ENCODE measurements at places on chromosomes 3 and 15.

- no peak for DNase-seq
Measured at GRCh38 chr3:115862849-115863248, 239.5 kb downstream of the GAP43 start.

DNA sequence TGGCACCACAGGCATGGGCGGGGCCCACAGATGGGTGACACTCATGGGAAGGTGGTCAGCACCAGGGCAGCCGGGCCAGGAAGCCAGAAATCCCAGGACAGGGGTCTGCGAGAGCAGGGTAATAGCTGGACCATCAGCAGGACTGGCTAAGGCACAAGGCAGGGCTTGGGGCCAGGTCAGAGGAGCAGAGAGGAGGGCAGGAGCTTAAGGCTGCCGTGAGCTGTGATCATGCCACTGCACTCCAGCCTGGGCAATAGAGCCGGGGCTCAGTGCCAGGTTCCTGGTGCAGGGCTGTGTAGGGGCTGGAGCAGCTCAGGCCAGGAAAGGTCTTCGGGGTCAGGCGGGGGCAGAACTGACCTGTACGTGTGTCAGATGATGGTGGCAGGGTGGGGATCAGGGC, 64.2 kb upstream of the LINGO1 start:
- no peak for DNase-seq

- no peak for DNase-seq
Measured at GRCh38 chr15:58593870-58594269, 155.6 kb downstream of the ADAM10 start.

- no peak for DNase-seq
Measured at GRCh38 chr3:138284079-138284478, 45.6 kb downstream of the NME9 start.

- no peak for DNase-seq
Measured at GRCh38 chr3:6640907-6641306, 220.0 kb upstream of the GRM7 start.

- DNase-seq = no peak
Measured at GRCh38 chr3:46888705-46889104, 11.2 kb downstream of the PTH1R start.

DNA sequence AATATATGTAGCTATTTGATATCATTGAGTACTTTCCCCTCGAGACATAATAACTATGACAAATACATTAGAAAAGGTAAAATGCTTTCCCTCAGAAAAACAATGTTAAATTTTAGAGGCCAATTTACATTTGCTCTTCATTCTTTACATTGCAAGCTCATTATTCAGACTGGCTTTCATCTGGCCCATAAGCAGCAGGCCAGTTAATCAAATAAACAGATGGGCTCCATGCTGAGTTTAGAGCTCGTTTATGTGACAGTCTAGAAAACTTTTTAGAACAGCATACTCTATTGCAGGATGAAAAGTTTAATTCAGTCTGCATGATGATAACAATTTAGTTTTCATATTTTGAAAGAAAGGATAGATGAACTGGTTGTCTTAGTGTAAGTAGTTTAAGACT, 150.6 kb downstream of the DUT start:
- no peak for DNase-seq

- DNase-seq = peak; percentile 96
Measured at GRCh38 chr15:82540055-82540983, at the start of gene RPS17. TSS of gene RPS17 (minus strand) at chr15:82540457. CDS start at chr15:82540428, 29 bp downstream.

GRCh38 chr3:177742273-177742672, 545.0 kb upstream of the TBL1XR1 start:
- DNase-seq = no peak

- DNase-seq = no peak
Measured at GRCh38 chr3:188842639-188843038, 329.1 kb upstream of the TPRG1 start.

GRCh38 chr3:139292711-139293664, 50.8 kb upstream of the MRPS22 start:
- DNase-seq = no peak

- no peak for DNase-seq
Measured at GRCh38 chr3:88668180-88668579, 439.2 kb upstream of the EPHA3 start.

DNA sequence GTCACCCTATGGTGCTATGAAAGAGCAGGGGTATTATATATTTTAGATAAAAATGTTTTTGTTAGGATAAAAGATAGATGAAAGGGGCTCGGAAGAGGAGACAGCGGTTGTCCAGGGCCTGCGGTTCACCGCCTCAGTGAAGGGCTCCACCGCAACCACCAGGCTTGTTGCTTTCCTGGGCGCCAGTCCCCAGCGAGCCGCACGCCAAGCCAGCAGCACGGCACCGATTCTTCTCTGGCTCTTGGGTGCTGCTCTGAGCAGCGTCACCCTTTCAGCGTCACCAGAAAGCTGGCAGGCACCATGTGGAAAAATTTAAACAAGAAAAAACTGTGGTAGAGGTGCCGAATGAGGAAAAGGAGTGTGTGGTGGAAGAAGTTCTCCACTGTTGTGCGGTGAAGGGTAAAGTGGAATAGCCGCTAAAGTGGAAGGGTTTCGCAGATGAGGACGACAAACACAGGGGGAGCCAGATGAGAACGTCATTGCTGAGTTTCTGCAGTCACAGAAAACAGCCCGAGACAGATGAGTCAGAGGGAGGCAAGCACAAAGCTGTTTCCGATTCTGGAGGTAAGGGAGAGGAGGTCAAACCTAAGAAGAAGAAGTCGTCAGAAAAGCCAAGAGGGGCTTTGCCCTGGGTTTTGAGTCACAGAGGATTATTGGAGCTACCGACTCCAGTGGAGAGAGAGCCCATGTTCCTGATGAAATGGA, 569.2 kb downstream of the ZBBX start:
- no peak for DNase-seq

- DNase-seq = no peak
Measured at GRCh38 chr3:122100591-122101463, 45.7 kb downstream of the CD86 start.

GRCh38 chr15:101615986-101616848, 36.0 kb downstream of the TM2D3 start:
- no peak for DNase-seq

DNA sequence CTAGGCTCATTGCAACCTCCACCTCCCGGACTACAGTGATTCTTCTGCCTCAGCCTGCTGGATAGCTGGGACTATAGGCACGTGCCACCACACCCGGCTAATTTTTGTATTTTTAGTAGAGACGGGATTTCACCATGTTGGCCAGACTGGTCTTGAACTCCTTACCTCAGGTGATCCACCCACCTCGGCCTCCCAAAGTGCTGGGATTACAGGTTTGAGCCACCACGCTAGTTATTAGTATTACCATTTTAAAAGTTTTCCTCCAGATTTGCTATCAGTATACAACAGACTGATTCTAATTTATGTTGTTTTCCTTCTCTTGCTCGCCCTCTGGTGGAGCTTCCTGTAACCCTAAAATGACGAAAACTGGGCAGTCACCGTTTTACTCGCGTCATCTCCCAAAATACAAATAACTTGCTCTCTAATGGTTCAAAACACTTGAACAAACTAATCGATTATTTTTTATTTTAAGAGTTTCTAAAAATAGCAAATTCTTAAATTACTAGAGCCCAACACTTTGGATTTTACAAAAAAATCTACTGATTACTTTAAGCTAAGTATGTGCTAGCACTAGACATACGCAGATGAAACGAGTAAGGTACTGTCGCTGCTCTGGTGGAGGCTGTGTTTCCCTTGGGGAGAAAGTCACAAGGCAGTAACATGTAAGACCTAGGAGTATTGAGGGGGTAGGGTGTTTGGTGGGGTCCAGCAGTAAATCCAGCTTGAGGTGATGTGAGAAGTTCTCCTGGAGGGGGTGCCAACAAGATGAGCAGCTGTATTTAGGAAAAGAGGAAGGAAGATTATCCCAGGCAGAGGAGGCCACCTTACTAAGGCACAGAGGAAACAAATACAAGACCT, 203.3 kb downstream of the MBNL1 start:
- DNase-seq = peak; percentile 46

GRCh38 chr3:43759297-43759782, 68.6 kb downstream of the ABHD5 start:
- no peak for DNase-seq

DNA sequence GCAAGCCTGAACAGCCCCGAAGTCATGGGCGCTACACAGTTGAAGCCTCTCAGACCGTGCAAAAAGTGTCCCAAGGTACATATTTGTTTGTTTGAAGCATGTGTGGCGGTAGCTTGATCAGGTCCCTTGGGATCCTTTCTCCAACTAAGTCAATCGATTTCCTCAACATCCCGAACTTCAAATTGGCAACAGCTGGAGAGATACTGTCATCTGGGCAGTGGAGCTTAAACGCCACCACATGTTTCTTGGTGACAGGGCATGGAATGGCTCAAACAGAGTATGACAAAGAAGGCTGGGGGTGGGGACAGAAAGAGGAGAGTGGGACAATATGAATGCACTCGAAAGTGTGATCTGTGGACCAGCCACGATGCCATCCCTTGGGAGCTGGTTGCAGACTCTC, 84.9 kb upstream of the PSMD6 start:
- DNase-seq = no peak

DNA sequence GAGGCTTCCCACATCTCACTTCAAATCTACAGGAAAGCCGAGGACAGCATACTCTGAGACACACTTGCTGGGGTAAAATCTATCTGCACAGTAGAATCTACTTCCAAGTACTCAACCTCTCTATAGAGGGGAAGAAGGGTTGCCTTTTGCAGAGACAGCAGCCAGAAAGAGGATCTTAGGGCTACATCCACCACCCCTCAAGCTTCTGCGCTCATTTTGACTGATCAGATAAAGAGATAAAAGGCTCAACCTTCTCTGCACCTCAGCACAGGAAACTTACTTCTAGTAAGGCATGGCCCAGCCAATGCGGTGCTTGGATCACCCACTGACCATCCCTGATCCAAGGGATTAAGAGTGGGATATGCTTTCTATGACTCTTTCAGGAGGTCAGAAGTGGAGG, 6.9 kb upstream of the SLC9A9 start:
- no peak for DNase-seq

GRCh38 chr3:79473993-79474392, 293.8 kb downstream of the ROBO1 start:
- DNase-seq = no peak

DNA sequence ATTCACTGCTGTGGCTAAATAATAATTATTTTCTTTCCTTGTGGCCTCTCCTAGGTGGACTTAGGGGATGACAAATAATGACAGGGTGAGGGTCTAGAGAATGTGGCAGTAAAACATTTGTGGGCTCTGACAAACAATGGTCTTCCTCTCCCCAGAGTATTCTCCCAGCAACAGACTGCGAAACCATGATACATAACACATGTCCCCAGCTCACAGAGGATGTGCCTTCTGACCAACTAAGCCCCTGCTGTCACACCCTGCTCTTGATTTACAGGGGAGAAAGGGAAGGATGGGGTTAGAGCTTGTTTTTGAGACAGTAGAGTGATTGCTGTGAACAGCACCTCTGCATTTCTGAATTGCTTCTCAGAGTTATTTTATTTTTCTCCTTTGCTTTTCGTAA, 116.6 kb upstream of the CTDSPL start:
- no peak for DNase-seq
